Neuronal stem cell (in vitro differentiated cells): ENCODE measurements at places on chromosomes 3 and 15.

DNA sequence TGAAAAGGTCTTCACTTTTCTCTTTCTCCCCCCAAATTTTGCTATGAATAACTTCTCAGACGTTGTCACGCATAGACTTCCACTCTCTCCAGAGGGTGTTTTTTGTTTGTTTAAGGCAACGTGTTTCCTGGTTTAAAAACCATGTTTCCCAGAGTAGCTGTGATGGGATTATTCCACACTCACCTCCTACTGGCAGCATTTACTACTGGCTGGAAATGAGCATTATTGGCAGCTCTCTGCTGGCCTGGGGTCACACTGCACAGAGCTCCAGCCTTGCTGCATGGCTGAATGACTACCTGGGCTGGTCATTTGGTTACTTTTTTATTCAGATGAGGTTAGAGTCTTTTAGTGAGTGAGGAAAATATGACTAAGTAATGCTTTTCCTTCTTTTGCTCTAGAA lies 65.2 kb downstream of the RARB start:
- DNase-seq, result no peak
- H3K27me3 ChIP-seq, result no peaks in the 10 kb centered on the region
- H3K4me1 ChIP-seq, result no peaks in the 10 kb centered on the region
- H3K27ac ChIP-seq, result no peak overlapping the region
- H3K4me3 ChIP-seq, result no peak overlapping the region
- H3K36me3 ChIP-seq, result no peaks in the 10 kb centered on the region

DNA sequence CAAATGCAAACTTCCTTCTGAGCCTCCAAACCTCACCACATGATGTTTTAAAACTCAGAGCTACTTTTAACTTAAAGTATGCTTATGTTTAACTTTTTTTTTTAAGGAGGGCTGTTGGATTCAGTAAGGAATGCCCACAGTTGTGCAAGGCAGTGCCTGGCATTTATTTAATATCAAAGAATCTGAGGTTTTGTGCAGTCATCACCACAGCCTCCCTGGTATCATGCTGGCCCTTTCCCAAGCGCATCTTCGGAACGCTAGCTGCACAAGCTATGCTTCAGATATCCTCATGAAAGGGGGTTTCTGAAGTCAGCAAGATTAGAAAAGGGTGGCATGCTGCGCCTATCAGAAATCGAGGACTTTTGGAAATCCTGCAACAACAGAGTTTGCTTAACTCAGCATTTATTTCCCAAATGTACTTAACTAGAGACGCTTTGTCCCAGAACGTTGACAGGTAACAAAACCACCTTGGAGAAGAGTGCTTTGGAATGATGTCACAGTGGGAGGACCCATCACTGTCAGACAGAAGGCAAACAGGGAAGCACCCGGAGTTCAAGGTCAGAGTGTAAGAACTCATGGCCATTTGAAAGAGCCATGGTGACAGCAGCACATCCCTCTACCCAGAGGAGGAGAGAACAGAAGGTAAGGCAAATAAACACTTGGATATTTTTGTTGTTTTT lies 120.2 kb upstream of the IGF1R start:
- no peak overlapping the region for H3K27ac ChIP-seq
- no peak for DNase-seq
- no peak overlapping the region for H3K4me3 ChIP-seq
- no peaks in the 10 kb centered on the region for H3K27me3 ChIP-seq

DNA sequence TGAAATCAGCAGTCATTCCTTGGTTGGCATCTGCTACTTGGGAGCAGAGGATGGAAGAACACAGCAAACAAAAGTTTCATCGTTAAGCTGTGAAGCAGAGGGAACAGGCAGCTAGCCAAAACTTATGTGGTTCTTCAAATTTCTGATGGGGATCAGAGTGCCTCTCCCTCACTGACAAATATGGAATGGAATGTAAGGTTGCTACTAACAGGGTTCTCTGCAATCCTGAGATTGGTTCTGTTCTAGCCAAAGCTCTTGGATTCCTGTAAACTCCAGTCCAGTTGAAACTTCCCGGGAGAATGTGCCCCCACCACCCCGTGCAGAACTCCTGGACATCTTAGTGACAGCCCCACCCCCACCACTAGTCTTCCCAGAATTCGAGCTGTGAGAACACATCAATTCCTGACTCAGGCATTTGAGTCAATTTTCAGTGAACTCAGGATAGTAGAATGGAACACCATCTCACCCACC lies 55.9 kb upstream of the PHLDB2 start:
- peaks cover 2% of the 10 kb centered on the region for H3K4me1 ChIP-seq
- H3K27ac ChIP-seq, result no peak overlapping the region
- H3K4me3 ChIP-seq, result no peak overlapping the region
- no peaks in the 10 kb centered on the region for H3K27me3 ChIP-seq
- no peak for DNase-seq

- peaks cover 3% of the 10 kb centered on the region for H3K4me1 ChIP-seq
- H3K4me3 ChIP-seq, result no peak overlapping the region
- no peak for DNase-seq
- no peak overlapping the region for H3K27ac ChIP-seq
- H3K27me3 ChIP-seq, result peaks cover 45% of the 10 kb centered on the region
Observed at GRCh38 chr3:134798681-134799311, 3.7 kb downstream of the EPHB1 start.

- DNase-seq, result no peak
- H3K27me3 ChIP-seq, result no peaks in the 10 kb centered on the region
- no peaks in the 10 kb centered on the region for H3K36me3 ChIP-seq
- no peak overlapping the region for H3K27ac ChIP-seq
- no peaks in the 10 kb centered on the region for H3K4me1 ChIP-seq
Observed at GRCh38 chr3:17985658-17986347, 243.4 kb upstream of the TBC1D5 start.

DNA sequence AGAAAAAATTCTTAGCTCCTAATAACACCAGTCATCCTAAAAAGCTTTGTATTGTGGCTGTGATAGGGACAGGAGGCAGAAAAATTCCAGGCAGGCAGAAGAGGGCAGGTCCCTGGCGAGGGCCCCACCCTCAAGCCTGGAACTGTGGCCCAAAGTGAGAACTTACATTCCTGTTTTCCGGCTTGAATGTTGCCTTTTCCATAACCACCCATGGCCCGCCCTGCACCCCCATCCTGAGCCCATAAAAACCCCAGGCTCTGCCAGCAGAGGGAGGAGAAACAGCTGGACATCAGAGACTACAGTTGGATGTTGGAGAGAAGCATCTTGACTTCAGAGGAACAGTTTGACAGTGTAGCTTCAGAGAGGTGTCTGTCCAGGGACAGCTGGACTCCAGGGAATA lies 37.3 kb downstream of the SLCO2A1 start:
- no peaks in the 10 kb centered on the region for H3K36me3 ChIP-seq
- H3K4me1 ChIP-seq, result no peaks in the 10 kb centered on the region
- H3K4me3 ChIP-seq, result no peak overlapping the region
- H3K27ac ChIP-seq, result no peak overlapping the region

DNA sequence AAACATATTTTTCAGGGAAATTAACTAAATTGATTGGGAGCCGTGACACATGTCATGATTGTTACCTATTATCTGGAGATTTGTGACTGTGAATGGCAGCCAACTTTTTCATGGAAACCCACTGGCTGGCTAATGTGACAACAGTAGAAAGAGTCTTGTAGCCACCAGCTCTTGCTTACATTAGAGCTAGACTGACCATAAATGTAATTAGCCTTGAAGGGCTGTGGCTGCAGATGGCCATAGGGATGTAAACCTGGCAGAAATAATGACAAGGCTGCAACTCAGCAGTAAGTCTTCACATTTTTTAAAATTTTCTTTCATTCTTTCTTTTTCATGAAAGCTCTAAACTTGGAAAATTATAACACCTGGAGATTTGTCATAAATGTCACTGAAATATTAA lies 168.2 kb upstream of the ROBO2 start:
- no peaks in the 10 kb centered on the region for H3K4me1 ChIP-seq
- no peaks in the 10 kb centered on the region for H3K27me3 ChIP-seq
- no peak overlapping the region for H3K4me3 ChIP-seq
- no peak for DNase-seq
- H3K36me3 ChIP-seq, result no peaks in the 10 kb centered on the region
- H3K27ac ChIP-seq, result no peak overlapping the region

DNA sequence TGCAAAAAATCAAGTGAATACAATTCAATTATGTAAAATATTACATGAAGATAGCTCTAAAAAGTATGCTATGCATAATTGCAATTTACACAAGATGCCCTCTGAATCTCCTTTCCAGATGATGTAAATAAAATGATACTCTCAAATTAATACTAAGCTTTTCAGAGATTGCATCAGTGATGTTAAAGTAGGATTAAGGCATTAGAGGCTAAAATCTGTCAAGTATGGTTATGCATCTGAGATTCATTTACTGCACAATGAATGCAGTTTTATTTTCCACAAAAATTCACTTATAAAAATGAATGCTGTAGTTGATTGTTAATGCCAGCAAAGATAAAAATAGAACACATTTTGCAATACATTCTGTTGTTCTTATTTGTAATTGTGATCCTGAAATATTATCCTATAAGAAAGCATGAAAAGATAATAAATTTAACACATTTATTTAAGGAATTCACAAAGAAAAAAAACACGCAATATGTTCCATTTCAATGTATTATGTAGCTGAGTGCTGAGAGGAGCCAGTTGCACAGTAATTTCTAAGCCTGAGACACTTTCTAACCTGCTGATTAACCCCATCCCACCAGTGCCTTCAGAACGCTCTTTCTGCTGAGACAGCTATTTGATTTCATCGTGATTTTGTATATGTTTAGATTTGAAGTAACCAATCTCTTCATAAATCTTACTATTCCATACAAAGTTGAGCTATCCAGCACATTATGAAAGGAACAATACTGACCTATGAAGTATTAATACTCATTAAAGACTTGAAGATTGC lies 224.4 kb downstream of the CADM2 start:
- no peak for DNase-seq
- no peak overlapping the region for H3K4me3 ChIP-seq
- H3K4me1 ChIP-seq, result no peaks in the 10 kb centered on the region
- H3K27me3 ChIP-seq, result no peaks in the 10 kb centered on the region

DNA sequence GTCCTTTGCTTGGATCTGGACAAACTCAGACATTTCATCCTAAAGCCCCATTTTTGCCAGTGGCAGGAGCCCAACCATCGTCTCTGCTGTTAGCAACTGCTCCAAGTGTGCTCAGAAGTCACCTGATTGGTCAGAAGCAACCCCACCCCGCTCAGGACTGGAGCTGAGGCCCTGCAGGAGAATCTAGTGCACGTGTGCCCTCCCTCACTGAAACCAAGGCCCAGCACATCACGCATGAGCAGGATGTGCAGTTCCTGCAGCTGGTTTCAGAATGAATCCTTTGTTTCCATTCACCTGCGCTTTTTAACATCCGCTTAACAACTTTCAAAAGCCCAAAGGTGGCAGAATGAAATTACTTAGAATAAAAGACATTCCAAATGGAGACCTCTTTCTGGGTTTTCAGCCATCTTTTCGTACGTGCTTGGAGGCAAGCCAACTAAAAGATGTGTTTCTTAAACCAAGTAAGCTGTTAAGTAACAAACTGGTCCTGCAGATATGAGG lies 81.2 kb downstream of the SRGAP3 start:
- no peak for DNase-seq
- H3K27ac ChIP-seq, result no peak overlapping the region
- no peaks in the 10 kb centered on the region for H3K36me3 ChIP-seq
- H3K4me3 ChIP-seq, result no peak overlapping the region

GRCh38 chr3:77411334-77411733 lies 371.4 kb downstream of the ROBO2 start:
- H3K27ac ChIP-seq, result no peak overlapping the region
- no peak for DNase-seq
- no peaks in the 10 kb centered on the region for H3K27me3 ChIP-seq
- H3K4me3 ChIP-seq, result no peak overlapping the region
- no peaks in the 10 kb centered on the region for H3K4me1 ChIP-seq

DNA sequence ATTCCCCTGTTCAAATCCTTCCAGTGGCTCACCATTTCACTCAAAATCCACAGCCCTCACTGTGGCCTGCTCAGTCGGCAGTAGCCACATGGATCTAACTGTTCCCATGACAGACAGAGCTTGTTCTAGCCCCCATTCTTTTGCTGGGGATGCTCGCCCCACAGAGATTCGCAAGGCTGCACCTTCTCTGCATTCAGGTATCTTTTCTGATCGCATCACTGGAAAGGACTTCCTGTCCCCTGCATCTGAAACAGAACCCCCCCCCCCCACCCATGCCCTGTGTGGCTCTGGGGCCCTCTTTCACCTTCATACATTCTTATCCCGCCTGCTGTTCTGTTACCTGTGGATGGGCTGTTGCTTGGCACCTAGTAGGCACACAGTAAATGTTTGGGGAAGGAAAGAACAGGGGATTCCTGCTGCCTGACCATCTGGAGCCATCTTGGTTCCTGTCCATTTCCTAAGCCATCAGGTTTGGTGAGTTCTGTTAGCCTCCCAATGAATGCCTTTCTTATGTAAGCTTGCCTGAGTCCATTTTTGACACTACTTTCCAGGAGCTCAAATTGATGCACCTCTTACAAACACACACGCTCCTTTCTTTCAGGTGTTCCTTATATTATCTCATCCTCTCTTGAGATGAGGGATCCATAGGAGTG lies 42.9 kb upstream of the PGPEP1L start:
- DNase-seq, result no peak
- no peaks in the 10 kb centered on the region for H3K36me3 ChIP-seq
- H3K4me3 ChIP-seq, result no peak overlapping the region
- no peak overlapping the region for H3K27ac ChIP-seq
